ENCODE measurements at places on chromosomes 1 and 21. TPM values are rescaled to one million over a fixed set of nuclear protein-coding genes. Genes with fewer than 3 reads are reported as not detected.

CASQ1 gene
- 0.18 TPM for total RNA-seq

PRAMEF26 gene
- not detected for total RNA-seq

ZNF669 gene
- 9.4 TPM for total RNA-seq

LCE2A gene
- total RNA-seq: not detected

SYT2 gene
- not detected for total RNA-seq

SUSD4 gene
- total RNA-seq: 1.9 TPM

PTPRU gene
- total RNA-seq: 25.8 TPM

HNRNPR gene
- 83.4 TPM for total RNA-seq

AUNIP gene
- total RNA-seq: 4.8 TPM

SLC5A9 gene
- total RNA-seq: not detected

LENEP gene
- not detected for total RNA-seq

All from fibroblast of the aortic adventitia (primary cell).